ENCODE measurements at places on chromosomes 6 and 20.

GRCh38 chr6:89297695-89298351 is 17.3 kb downstream of the GABRR2 start:
- no peak for DNase-seq

DNA sequence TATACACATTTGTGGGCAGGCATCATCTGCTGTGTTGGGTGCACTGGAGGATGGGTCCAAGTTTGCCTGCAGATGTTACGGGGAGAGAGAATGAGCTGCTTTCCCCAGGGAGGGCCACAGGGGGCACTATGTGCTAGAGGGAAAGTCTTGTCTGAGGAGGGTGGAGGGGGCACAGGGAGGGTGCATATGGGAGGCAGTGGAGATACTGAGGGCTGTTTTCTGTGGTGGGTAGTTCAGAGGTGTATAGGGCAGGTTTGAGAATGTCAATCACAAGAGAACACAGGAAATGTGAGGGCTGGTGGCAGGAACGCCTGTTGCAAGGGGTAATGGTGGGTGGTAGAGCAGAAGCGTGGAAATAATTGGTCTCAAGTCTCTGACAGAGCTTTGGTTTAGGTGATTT is 7.7 kb upstream of the PTPRA start:
- no peak for DNase-seq

GRCh38 chr6:52399511-52400312 is 20.4 kb upstream of the EFHC1 start:
- peak; percentile 44 for DNase-seq

DNA sequence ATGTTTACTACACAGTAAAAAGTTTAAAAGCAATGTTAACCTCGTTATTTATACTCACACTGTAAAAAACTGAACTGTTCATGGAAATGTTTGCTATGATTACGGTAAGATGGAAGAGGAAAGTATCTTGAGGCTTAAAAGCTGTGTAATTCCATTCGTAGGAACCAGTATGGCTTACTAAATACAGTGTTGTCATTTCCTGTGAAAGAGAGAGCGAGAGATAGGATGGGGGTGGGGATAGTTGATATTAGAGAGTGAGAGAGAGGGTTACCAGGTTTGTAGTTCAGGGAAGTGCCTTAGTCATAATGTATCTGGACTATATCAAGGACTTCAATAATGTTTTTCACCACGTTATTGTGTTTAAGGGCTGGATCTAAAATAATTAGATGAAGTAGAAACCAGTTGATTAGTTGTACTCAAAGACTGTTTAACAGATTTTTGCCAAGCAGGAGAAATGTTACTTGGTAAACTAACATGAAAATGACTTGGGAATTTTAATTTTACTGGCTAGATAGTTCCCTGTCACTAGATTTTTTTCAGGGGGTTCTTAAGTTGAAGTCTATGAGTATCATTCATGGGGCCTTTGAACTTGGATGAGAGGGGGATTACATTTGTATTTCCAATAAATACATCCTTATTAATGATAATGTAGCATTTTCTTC is 30.4 kb downstream of the AFDN start:
- DNase-seq: no peak

- DNase-seq: no peak
These were observed 42.0 kb upstream of the IRF4 start for GRCh38 chr6:349491-349921.

DNA sequence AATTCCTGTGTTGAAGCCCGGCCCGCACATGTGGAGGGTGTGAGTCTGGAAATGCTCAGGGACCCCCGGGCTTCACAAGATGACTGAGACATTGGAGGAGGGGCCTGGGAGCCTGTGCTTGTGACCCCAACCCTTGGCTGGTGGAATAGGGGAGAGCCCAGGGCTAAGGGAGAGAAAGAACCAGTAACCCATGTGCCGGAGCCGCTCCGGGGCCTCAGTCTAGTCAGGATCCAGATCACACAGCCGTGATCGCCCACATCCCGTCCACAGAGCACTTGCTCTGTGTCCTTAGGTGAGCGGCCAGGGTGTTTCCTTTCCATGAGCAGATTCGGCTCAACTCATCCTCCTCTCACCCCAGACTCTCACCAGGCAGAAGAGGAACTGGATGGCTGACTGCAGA is 152.3 kb upstream of the RPS6KA2 start:
- DNase-seq: no peak

All from HuH-7 (cell line).